M059J (cell line): ENCODE measurements at places on chromosomes 1 and 21.

DNA sequence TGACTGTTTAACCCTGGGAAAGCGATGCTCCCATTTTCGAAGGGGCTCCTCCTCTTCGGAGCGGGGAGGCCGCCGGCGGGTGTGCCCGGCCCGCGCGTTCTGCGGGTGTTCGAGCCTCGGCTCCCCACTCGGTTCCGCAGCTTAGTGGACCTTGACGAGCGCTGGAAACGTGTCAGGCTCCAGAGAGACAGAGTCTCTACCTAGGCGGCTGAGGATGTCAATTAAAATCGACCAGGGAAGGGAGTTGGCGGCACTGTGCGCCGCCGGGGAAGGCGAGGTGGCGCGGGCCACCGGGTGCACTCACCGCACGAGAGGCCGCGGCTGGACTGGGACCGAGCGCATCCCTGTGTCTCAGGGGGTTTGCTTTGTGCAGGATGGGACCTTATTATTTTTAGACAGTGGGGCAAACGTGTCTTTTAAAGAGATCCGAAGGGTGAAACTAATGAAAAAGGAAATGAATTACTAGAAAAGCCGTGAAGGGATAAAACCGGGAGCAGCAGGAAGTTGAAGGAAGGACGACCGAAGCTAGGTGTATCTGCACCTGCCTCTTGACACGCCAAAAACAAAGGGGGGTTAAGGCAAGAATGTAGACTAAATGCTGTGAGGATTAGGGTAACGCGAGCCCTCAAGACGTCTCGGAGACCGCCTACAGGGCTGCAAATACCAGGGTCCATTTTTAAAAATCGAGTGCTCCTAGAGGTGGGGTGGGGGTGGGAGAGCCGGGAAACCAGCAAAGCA, 5.6 kb downstream of the LHX4 start:
- DNase-seq, result no peak

DNA sequence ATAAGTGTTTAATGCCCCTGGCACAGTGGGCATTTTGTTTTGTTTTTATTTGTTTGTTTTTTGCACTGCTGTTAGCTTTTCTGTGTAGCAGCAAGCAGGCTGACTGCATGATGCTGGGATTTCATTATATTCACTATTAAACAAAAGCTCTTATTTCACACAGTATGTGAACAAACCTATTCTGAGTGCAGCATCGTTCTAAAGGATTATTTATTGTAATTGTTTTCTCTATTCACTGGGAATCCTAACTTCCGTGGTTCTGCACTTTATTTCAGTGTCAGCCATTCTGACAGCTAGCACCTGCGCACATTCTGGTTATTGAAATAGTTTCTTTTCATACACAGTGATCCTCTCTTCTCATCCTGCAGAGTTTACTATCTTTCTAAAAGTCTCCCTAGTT, 595.0 kb downstream of the NEGR1 start:
- no peak for DNase-seq

GRCh38 chr1:168146160-168146539, 9.4 kb upstream of the GPR161 start:
- no peak for DNase-seq

DNA sequence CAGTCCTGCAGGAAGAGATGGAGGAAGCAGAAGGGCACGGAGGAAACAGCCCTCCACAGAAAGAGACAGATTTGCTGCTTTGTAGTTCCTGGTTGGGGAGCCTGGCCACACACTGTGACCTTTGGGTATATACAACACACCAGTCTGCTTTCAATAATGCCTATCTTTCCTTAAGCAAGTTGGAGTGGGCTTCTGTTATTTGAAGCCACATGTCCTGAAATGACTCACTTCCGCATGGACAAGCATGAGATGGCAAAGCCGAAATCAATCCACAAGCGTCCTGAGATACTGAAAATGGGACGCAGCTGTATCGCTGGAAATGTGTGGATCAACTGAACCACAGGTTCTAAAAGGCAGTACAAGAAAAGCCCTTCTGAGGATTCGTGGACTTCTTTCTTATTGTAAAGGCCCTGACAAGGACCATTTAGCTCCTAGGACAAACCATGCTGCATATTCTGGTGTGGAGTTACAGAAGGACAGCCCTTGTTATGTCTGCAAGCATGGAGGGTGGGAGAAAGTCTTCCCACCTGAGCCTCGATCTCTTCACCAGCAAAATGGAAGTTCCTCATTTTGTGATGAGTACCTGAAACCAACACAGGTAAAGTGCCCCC, 22.7 kb upstream of the FHAD1 start:
- no peak for DNase-seq

GRCh38 chr1:246725191-246725590, 982 bp downstream of the SCCPDH start:
- no peak for DNase-seq

GRCh38 chr1:68969441-68969840, 472.6 kb upstream of the DEPDC1 start:
- DNase-seq, result peak; percentile 20

DNA sequence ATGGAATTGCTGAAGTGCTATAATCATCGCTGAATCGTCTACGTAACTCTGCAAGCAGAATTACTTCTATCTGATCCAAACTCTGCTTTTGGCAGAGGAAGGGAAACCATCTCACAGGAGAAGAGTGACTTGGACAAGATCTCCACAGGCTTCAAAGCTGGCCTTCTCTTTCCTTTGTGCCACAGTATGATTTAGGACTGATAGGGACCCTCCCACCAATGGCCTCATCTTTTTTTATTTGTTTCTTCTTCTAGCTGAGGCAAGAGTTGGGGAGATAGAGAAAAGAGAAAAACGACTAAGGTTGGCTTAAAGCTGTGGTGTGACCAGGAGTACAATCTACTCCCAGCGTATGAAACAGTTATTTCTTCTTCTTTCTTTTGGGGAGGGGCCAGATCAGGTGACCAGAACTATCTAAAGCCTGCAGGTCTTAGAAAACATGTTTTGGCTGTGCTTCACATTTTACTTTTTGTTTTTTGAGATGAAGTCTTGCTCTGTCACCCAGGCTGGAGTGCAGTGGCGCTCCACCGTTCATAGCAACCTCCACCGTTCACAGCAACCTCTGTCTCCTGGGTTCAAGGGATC, 35.0 kb downstream of the ZNF496 start:
- no peak for DNase-seq

GRCh38 chr21:22374218-22374969, 1376.2 kb downstream of the NCAM2 start:
- no peak for DNase-seq

- no peak for DNase-seq
These were observed 172.7 kb downstream of the TGFBR3 start for GRCh38 chr1:91712981-91713841.

- no peak for DNase-seq
These were observed 69.5 kb downstream of the WDR4 start for GRCh38 chr21:42809577-42810475.

DNA sequence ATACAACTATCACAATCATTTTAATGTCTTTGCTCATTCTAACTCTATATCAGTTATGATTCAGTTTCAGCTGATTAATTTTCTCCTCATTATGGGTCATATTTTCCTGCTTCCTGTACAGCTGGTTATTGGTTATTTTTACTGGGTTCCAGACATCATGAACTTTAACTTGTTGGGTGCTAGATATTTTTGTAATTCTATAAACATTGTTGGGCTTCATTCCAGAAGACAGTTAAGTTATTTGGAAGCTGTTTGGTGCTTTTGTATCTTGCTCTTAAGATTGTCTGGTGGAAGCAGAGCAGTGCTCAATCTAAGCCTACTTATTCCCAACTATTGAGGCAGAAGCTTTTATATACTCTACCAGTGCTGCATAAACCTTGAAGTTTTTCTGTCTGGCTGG, 34.4 kb upstream of the HFM1 start:
- no peak for DNase-seq

DNA sequence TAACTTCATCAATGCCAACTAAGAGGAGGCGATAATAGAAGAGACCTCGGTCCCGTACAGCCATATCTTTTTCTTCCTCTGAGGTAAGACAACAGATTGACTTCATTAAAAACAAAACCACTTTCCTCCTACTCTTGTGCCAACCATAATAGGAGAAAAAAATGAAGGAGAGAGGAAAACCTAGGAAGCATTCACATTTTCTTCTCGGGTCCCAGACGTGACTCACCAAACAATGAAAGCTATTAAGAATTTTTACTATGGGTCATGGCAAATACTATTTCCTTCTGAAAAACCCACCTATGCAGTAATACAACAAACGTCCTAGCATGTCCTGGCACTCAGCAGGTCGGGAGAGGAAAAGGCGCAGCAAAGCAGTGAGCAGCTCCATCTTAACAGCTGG, 8.6 kb upstream of the BCL2L15 start:
- no peak for DNase-seq

DNA sequence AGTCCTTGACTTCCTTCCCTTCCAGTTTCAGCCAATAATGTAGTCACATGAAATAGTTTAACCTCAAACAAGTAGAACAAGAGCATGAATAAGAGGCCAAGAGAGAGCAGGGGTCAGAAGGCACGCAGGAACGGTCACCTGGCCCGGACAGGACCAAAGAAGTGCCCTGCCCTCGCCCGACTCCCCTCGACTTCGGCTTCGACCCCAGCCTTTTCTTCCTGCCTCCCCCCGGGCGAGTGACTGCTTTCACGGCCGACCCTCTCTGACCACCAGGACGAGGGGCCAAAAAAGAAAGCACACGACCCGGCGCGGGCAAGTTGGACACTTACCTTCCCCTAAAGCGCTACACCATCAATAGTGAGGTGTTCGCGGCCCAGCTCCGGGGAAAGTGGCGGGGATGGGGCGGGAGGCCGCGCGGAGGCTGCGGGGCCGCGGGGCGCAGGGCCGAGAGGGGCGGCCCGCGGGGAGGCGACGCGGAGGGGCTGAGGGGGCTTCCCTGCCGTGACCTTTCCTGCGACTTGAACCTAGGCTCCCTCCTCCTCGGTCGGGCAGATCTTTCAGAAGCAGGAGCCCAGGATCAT, 519 bp downstream of the RERE start:
- peak; percentile 44 for DNase-seq

- DNase-seq, result peak; percentile 79
These were observed 1.1 kb upstream of the RCAN3 start for GRCh38 chr1:24501371-24502064.

DNA sequence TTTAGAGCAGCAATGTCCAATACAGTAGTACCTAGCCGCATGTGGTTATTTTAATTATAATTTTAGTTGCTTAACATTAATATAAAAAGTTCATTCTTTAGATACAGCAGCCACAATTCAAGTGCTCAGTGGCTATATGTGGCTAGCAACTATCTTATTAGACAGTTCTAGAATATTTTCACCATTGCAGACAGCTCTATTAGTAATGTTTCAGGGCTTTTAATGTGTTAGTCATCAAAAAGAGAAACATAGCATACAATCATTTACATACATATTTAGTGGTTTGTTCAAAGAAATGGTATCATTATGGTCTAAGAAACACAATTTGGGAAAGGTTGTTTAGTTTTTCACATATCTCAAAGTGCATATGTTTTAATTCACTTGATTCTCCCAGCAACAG, 66.6 kb upstream of the DYNLT5 start:
- no peak for DNase-seq

GRCh38 chr1:225423518-225423855, 4.4 kb downstream of the LBR start:
- DNase-seq, result no peak

DNA sequence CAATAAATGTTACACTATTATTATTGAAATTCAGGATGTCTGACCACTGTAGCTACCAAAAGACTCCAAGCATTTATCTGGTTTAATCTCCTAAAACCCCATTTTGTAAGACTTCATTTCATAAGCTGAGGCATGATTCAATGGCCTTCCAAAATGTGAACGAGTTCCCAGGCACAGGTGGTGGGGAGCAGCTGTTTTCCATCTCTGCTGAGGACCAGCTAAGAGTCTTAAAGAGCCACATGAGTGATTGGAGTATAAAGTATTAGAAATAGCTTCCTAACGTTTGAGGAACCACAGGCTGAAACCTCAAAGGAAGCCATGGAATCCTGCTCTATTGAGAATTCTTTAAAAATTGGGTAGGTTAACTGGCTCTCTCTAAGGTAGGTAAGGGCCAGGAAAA, 44.9 kb downstream of the SEC16B start:
- DNase-seq, result no peak

DNA sequence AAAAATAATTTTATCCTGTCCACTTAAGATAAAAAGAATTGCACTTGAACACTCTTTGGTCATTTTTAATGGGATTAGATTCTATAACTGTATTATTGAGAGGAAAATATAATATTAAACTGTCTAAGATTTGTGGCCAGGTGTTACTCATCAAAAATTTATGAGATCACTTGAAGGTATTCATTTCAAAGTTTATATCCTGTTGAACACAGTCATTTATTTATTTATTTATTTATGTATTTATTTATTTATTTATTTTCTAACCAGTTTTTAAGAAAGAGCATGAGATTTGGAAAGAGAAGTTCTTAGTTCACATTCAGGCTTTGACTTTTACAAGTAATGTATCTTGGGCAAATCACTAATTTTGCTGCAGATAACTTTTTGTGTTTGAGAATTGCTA, 692.7 kb downstream of the LTN1 start:
- no peak for DNase-seq

GRCh38 chr1:236495467-236496112, 28.2 kb upstream of the LGALS8 start:
- no peak for DNase-seq

GRCh38 chr1:19955534-19956170, 23.8 kb downstream of the PLA2G2A start:
- DNase-seq, result no peak

DNA sequence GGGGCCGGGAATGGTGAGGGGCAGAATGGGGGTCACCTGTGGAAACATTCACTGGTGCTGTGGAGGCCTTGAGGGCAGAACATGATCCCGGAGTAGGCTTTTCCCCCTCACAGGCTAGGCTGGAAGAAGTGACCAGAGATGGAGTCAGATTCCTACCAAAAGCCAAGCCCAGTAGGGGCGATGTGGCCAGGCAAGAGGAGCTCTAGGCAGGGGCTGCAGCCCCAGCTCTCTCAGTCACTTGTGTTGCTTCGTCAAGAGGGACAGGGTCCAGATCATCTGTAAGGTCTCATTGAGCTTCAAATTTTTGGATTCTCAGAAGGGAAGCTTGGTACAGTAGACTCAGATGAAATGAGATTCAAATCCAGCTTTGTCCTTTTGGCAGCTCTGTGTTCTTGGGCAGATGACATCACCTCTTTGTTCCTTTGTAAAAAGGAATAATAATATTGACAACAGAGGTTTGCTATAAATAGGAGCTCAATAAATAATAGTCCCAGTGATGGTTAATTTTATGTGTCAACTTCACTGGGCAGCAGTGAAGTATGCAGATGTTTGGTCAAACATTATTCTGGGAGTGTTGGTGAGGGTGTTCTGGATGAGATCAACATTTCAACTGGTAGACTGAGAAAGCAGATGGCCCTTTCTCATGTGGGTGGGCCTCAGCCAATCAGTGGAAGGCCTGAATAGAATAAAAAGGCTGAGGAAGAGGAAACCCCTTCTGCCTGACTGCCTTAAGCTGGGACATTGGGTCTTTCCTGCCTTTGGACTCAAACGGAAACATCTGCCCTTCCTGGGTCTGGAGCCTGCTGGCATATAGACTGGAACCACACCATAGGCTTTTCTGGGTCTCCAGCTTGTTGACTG, 324.7 kb upstream of the USP24 start:
- DNase-seq, result no peak

GRCh38 chr1:20322081-20322824, 31.6 kb downstream of the VWA5B1 start:
- DNase-seq, result no peak
